Endothelial cell of umbilical vein (primary cell): ENCODE measurements at places on chromosomes 2 and 18.

DNA sequence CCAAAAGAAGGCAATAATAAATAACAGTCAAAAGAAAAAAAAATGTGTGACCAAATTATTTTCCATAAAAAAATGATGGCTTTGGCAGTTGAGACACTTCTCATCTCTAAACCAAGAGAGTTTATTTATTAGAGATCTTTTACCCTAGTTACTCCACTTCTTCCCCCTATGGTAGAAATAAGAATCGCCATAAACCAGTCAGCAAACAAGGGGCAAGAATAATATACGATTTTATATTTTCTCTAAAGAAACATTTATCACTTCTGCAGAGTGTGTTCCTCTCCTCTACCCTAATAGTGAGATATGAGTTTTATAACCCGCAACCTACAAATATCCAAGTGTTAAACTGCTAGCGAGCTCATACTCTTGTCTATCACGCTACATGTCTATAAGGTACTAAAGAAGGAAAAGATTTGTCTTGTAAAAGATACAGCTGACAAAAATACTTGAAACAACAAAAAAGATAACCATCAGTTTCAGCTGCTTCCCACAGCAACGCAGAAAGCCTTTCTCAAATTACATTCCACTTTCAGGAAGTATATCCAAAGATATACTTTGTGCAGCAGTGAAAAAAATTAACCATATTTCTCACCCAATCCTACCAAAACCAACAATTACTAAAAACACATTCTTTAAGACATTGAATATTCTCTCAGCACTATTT lies 2.3 kb downstream of the RNF103 start:
- peak; percentile 72 for DNase-seq

DNA sequence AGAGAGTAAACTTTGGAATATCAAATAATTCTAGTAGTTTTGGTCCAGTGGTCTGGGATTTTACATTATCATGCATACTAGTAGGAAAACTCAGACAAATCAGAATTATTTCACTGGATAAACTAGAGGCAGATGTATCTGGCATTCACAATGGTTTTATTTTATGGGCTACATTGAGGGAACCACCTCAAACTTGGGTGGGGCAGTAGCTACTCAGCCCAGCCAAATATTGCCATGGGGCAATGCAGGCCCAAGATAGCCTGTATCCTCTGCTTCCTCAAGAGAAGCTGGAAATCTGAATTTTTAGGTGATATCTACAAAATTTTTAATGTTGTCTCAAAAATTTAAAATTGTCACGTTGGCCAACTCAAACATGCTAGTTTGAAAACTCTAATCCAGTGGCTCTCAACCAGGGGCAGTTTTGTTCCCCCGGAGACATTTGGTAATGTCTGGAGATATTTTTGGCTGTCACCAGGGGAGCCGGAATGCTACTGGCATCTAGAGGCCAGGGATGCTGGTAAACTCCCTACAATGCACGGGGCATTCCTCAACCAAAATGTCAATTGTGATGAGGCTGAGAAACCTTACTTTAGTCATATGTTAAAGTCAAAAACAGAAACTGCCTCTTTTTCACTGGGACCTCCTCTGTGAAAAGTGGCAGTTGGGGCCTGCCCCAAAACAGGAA lies 172.8 kb upstream of the SPRED2 start:
- DNase-seq = no peak

- no peak for DNase-seq
Measured at GRCh38 chr18:23223641-23224040, 88.4 kb downstream of the CABLES1 start.

DNA sequence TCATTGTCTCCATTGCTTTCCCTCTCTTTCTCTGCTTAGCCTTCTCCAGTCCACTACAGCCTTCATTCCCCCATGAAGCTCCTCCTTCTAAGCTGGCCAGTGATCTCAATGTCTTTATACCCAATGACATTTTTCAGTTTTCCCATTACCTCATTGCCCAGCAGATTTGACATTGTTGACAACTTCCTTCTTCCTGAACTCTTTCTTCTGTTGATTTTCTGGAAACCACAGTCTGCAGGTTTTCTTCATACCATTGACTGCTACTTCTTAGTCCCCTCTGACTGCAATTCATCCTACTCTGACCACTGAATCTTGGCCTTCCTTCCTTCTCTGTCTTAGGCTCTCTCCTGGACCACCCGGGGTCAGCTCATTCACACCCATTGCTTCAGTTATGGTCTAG lies 22.9 kb upstream of the SPP2 start:
- no peak for DNase-seq

GRCh38 chr2:208350610-208351009 lies 56.0 kb upstream of the PTH2R start:
- no peak for DNase-seq

DNA sequence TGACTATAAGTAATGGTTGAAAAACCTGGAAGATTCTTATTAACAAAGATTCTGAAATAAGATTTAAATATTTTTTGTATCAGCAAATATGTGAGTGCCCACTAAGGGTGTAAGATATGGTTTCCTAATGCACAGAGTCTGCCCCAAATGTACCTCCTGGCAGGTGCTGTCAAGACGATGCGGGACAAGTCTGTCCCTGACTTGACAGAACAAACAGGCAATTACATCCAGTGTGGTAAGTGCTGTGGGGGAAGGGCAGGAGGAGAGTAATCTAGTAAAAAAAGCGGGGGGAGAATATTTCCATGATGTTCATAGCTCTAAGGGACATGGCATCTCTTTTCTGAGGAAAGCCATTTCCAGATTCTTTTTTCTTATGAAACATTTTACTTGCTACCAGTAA lies 127.5 kb downstream of the COL4A4 start:
- no peak for DNase-seq

- DNase-seq = peak; percentile 87
Measured at GRCh38 chr2:237512774-237513466, 25.9 kb downstream of the MLPH start.

- no peak for DNase-seq
Measured at GRCh38 chr2:102636283-102636907, 17.0 kb downstream of the SLC9A2 start.

- peak; percentile 58 for DNase-seq
Measured at GRCh38 chr18:13159579-13159978, 59.0 kb upstream of the LDLRAD4 start.

- DNase-seq = no peak
Measured at GRCh38 chr18:56115071-56116015, 523.0 kb downstream of the TXNL1 start.

DNA sequence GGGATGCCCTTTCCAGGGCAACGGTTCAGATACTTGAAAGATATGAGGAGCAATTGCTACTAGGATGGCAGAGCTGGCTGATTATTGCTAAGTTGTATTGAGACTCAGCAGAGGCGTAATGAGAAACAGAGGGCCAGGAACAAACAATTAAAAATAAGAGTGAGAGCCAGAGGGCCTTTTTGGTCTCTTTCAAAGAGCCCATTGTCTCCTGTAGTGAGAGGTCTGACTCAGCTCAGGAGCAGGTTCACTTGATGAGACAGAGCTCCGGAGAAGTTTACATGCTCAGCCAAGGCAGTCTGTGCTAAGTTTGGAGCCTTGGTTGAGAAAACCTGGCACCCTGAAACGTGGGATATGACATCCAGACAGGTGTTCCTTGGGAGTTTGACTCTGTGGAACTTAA lies 303.9 kb upstream of the DLGAP1 start:
- no peak for DNase-seq

GRCh38 chr2:237068005-237068576 lies 17.6 kb upstream of the COPS8 start:
- peak; percentile 79 for DNase-seq

- DNase-seq = no peak
Measured at GRCh38 chr2:52260904-52261303, 1229.0 kb upstream of the NRXN1 start.

DNA sequence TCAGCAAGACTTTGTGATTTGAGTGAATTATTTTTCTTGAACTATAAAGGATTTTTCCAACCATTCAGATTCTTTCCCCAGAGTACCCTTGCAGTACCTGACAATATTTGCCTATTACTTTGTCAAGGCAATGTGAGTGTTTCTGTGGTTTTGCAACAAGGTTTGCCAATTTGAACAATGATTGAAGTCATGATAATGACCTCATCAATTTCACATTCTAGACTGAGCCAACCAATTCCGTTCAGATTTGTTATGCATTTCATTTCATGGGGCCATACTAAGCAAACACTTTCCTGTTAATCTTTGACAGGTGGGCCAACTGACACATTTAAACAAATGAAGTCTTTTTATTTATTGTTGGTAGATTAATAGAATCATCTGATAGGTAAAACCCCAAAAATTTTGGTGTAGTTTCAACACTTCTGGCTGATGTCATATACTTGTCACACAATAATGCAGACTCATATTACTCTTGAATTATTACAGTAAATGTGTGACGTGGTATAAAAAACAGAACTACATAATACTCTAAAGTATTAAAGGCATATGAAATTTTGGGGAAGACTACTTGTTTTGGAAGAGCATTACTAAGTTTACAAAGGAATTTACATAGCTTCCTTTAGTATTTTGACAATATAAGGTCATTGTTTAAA lies 526.4 kb downstream of the DPP10 start:
- no peak for DNase-seq

DNA sequence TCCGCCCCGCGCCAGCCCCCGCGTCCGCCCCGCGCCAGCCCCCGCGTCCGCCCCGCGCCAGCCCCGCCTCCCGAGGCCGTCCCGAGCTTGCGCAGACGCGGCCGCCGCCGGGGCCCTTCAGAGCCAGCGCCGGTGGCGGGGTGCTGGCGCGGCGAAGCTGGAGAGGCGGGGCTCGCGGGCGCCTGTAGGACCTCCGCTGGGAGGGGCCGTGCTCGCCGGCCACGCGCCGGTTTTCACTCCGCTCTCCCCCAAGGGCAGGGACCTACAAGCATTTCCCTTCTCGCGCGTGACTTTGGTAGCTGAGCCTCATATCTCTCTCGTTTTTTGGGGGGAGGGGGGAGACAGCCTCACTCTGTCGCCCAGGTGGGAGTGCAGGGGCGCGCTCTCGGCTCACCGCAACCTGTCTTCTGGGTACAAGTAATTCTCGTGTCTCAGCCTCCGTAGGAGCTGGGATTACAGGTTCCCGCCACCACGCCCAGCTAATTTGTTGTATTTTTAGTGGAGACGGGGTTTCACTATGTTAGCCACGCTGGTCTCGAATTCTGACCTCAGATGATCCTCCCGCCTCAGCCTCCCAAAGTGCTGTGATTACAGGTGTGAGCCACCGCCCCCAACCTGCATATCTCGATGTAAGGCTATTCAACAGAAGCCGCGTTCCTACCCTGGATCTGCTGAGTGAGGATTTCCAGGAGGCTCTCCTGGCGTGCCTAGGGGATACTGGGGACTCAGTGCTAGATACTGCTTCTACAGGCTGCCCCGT lies at the start of gene ZNF514:
Gene ZNF514, minus strand, starts transcription at position 159 of the 760 bp plus-strand sequence. CDS start 6,595 bp downstream, outside the sequence.
- DNase-seq = peak; percentile 54

GRCh38 chr2:195490319-195490718 lies 166.7 kb upstream of the SLC39A10 start:
- DNase-seq = no peak

- no peak for DNase-seq
Measured at GRCh38 chr2:189580241-189580651, 340 bp downstream of the SLC40A1 start.

DNA sequence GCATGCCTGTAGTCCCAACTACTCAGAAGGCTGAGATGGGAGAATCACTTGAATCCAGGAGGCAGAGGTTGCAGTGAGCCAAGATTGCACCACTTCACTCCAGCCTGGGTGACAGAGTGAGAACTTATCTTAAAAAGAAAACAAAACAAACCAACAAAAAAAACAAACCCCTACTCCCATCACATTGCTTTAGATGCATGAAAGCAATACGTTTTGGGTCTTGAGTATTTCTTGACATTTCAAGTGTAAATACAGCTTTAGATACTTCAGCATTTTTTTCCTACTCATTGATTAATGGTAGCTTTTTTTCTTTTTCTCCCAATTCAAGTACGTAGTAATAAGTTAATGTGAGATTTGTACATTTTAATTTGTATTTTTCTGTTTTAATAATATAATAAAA lies 20.3 kb downstream of the RASGRP3 start:
- no peak for DNase-seq

DNA sequence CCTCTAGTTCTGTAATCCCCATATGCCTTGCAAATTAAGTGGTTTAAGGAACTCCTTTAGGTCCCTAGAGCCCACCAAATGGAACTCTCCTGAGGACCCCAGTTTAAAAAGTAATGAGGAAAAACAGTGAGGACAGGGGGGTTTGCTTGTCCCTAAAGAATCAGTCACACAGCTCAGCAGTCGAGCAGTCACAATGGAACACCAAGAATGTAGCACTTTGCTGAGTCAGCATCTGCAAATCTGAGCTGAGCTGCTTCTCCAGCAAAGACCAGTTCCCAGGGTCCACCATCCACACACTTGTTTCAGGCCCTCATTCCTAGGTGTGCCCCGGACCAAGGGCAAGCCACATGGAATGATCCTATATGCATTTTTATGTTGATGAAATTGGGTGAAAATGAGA lies 46.2 kb upstream of the NEDD4L start:
- DNase-seq = no peak

DNA sequence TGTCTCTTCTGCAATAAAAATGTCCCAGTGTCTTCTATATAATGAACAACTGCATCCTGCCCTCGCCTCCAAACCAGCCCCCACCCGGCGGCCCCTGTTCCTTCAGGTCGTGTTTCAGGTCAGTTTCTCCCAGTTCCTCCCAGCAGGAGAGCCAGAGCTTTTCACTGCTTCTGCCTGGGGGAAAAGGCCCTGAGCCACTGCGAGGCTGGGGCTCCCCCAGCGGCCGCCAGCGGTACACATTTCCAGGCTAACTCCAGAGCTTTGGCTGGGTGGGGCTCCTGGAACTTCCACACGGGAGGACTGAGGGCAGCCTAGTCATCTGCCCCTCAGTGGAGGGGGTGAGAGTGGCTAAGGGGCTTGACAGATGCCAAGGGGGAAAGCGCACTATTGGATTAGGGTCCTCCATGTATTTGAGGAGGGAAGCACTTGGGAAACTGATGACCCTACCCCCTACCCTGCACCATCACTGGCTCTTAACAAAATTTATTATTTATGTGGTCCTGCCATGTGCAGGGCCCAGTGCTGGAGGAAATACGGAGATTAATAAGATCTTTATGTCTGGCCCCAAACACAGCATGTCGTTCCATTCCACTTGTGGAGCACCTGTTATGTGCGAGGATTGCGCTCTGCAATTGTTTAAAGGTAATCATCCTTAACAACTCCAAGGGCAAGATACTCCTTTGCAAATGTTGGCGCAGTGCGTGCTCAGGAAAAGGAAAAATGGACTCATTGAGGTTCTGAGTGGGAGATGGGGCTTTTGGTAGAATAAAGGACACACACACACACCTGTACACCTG lies 17.3 kb upstream of the CYS1 start:
- peak; percentile 54 for DNase-seq

DNA sequence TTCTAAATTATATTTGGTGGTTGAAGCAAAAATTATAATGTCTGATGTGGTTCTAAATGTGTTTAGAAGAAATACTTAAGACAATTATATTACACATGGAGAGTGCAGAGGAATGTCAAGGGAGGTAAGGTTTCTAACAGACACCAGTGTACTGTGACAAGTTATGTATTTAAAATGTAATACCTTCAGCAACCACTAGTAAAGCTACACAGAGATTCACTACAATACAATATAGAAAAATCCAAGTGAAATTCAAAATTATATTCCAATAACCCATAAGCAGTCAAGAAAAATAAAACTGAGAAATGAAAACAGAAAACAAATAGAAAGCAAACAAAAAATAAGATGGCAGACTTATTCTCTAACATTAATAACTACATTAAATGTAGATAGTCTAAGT lies 249.5 kb upstream of the KLHL14 start:
- no peak for DNase-seq
